IPS DF 6.9 (cell line): ENCODE measurements at places on chromosomes 13 and 19.

DNA sequence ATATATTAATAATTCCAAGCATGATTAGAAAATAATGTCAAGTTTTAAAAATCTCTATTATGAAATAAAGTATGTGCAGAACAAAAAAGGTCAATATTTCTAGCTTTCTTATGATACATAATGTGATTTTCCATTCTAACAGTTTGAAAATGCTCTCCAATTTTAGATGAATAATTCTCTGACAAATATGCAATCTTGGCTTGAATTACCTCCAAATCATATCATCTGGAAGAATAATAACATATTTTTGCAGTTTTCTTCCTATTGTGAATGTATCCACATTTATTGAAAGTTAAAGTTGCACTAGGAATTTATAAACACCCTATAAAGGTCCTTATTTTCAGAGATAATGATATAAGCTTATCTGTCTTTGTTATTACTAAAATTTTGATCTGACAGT lies 548.5 kb upstream of the SLC10A2 start:
- DNase-seq, result no peak
- H3K27ac ChIP-seq, result no peak overlapping the region
- no peaks in the 10 kb centered on the region for H3K4me1 ChIP-seq
- no peak overlapping the region for H3K4me3 ChIP-seq

DNA sequence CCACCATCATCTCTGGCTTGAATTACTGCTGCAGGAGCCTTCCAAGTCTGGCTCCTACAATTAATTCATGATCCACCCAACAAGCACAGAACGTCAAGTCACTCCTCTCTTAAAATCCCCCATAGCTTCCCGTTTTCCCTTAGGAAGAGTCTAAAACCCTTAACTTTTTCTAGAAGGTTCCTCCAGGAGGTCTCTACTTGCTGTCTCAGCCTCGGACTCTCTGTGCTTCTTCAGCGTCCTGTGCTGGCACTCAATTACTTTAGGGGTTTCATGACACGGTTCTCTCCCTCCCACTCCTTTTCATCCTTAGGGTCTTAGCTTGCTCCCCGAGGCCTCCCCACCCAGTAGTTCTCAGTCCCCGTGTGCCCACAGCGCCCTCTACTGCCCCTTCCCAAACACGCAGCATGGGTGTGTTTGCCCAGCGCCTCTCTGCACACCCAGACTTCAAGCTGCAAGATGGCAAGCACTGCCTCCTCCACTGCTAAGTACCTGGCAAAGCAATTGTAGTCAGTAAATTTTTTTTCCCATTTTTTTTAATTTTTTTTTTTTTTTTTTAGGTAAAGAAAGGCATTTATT lies 25.8 kb upstream of the MAP3K10 start:
- H3K36me3 ChIP-seq, result no peaks in the 10 kb centered on the region
- H3K27ac ChIP-seq, result no peak overlapping the region
- no peaks in the 10 kb centered on the region for H3K4me1 ChIP-seq

- H3K36me3 ChIP-seq, result peaks cover 17% of the 10 kb centered on the region
- H3K27ac ChIP-seq, result no peak overlapping the region
- no peak overlapping the region for H3K4me3 ChIP-seq
- H3K27me3 ChIP-seq, result no peaks in the 10 kb centered on the region
Observed at GRCh38 chr19:10808937-10809649, 26.9 kb downstream of the TMED1 start.

GRCh38 chr19:40355975-40356680 lies 7.6 kb downstream of the PLD3 start:
- H3K36me3 ChIP-seq, result no peaks in the 10 kb centered on the region
- no peak overlapping the region for H3K27ac ChIP-seq
- no peak overlapping the region for H3K4me3 ChIP-seq

GRCh38 chr13:109740121-109740520 lies 46.3 kb downstream of the IRS2 start:
- no peak overlapping the region for H3K4me3 ChIP-seq
- no peaks in the 10 kb centered on the region for H3K36me3 ChIP-seq
- H3K27ac ChIP-seq, result no peak overlapping the region

GRCh38 chr13:38702669-38703068 lies 15.8 kb downstream of the FREM2 start:
- H3K4me1 ChIP-seq, result 0 out of 2 replicates have a peak, but pooled peaks cover 1% of the 10 kb centered on the region
- H3K36me3 ChIP-seq, result no peaks in the 10 kb centered on the region
- no peak for DNase-seq
- H3K27ac ChIP-seq, result no peak overlapping the region
- no peak overlapping the region for H3K4me3 ChIP-seq
- no peaks in the 10 kb centered on the region for H3K27me3 ChIP-seq

DNA sequence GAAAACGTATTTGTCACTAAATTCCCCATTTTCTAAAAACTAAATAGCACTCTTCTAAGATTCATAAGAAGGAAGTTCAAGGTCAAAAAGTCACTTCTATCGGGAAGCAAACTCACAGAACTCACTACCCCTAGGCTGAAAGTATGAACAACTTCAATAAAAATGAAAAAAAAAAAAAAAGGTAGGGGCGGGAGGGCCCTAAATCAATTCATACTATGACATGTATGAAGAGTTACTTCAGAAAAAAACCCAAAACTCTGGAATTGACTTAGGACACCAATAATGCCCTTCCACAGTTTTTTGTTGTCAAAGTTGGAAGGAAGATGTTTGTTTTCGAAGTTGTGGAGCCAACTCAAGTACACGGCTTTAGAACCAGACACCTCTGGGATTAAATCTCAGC lies 1.1 kb downstream of the SUCLA2 start:
- H3K4me1 ChIP-seq, result peaks cover 1% of the 10 kb centered on the region
- no peak overlapping the region for H3K27ac ChIP-seq
- no peaks in the 10 kb centered on the region for H3K27me3 ChIP-seq
- no peak for DNase-seq

- H3K4me3 ChIP-seq, result no peak overlapping the region
- DNase-seq, result no peak
- no peaks in the 10 kb centered on the region for H3K36me3 ChIP-seq
- no peak overlapping the region for H3K27ac ChIP-seq
Observed at GRCh38 chr13:76903544-76904162, 17.4 kb upstream of the KCTD12 start.

GRCh38 chr13:27117952-27118351 lies 53.7 kb downstream of the USP12 start:
- no peaks in the 10 kb centered on the region for H3K36me3 ChIP-seq
- peaks cover 7% of the 10 kb centered on the region for H3K4me1 ChIP-seq
- no peak overlapping the region for H3K27ac ChIP-seq
- no peaks in the 10 kb centered on the region for H3K27me3 ChIP-seq

DNA sequence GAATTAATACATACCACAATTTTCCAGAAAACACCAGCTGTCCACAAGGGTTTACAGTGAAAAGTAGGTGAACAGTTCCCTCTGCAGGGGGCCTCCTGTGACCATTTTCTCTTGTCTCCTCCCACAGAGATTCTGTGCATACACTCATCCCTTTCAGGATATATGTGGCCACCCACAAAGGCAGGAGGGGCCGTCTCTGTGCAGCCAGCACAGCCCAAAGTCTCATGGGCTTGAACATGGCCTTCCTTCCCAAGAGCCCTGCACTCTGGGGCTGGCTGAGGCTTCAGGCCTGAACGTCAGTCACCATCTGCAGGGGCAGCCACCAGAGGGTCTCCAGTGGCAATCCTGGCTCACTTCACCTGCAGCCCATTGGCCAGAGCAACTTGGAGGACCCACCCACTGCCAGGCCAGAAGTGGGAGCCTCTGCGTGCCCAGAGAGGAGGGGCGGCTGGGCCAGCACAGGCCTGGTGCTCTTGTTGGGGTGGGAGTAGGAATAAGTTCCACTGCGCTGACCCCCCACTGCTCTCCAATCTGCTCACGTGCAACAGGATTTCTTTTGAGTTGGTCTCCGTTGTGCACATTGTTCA lies 25.1 kb downstream of the TMEM161A start:
- no peak for DNase-seq
- H3K4me1 ChIP-seq, result 0 out of 2 replicates have a peak, but pooled peaks cover 4% of the 10 kb centered on the region
- no peaks in the 10 kb centered on the region; the same call in 1 of the 2 replicates for H3K27me3 ChIP-seq
- no peak overlapping the region for H3K4me3 ChIP-seq

- H3K27ac ChIP-seq, result no peak overlapping the region
- H3K36me3 ChIP-seq, result no peaks in the 10 kb centered on the region
- no peak for DNase-seq
- no peak overlapping the region for H3K4me3 ChIP-seq
- no peaks in the 10 kb centered on the region for H3K27me3 ChIP-seq
Observed at GRCh38 chr13:108638901-108639300, 9.5 kb downstream of the MYO16 start.

DNA sequence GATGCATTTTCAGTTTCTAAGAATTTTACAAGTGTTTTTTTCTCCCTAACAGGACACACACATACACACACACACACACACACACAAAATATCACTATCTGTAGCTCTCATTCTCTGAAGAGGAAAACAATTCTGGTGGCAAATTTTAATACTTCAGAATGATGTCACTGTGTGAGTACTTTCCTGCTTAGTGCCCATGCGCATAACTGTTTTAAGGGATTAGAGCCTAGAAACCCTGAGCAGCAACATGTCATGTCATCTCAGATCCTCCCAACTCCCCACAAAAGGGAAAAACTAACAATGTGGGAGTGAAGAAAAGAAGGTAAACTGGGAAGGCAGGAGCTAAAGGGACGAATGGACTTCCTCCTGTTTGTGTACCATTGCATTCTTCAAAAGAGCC lies 401.2 kb downstream of the SPRY2 start:
- no peaks in the 10 kb centered on the region; the same call in 1 of the 2 replicates for H3K4me1 ChIP-seq
- H3K36me3 ChIP-seq, result no peaks in the 10 kb centered on the region
- DNase-seq, result no peak

DNA sequence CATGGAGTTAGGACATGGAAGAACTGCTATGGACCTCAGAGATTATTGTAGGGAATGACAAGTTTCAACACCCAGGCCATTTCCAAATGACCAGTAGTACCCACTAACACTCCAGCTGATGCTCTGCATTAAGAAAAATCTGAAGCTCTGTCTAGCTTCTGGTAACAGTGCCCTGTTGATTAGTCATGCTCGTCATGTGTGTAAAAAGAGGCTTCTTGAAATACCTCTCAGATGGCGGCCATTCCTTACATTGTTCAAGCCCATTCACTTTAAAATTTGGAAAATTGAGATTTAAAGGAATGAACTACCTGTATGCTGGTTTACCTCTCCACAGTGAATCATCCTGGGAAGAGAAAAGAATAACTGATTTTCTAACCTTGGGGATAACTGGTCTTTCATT lies 527.9 kb upstream of the ARGLU1 start:
- H3K27ac ChIP-seq, result no peak overlapping the region
- no peaks in the 10 kb centered on the region for H3K4me1 ChIP-seq
- no peak for DNase-seq
- no peak overlapping the region for H3K4me3 ChIP-seq
- no peaks in the 10 kb centered on the region for H3K27me3 ChIP-seq

DNA sequence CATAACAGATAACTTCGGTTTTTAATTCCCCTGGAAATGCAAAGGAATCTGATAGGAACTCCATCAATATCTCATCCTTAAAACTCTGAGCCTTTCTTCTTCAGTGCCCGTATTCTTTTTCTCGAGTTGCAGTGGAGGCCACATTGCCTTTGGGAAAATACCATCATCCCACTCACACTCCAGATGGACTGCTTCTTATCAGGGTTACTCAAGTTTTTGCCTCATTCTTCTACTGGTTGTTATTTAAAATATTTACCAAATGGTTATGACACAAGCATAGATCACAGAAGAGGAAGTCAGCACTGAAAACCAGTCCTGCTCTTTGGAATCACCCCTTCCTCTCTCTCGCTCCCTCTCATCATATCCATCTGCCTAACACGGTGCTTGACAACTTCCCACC lies 1020.5 kb upstream of the SLC10A2 start:
- no peak for DNase-seq
- H3K36me3 ChIP-seq, result no peaks in the 10 kb centered on the region
- no peaks in the 10 kb centered on the region for H3K27me3 ChIP-seq

DNA sequence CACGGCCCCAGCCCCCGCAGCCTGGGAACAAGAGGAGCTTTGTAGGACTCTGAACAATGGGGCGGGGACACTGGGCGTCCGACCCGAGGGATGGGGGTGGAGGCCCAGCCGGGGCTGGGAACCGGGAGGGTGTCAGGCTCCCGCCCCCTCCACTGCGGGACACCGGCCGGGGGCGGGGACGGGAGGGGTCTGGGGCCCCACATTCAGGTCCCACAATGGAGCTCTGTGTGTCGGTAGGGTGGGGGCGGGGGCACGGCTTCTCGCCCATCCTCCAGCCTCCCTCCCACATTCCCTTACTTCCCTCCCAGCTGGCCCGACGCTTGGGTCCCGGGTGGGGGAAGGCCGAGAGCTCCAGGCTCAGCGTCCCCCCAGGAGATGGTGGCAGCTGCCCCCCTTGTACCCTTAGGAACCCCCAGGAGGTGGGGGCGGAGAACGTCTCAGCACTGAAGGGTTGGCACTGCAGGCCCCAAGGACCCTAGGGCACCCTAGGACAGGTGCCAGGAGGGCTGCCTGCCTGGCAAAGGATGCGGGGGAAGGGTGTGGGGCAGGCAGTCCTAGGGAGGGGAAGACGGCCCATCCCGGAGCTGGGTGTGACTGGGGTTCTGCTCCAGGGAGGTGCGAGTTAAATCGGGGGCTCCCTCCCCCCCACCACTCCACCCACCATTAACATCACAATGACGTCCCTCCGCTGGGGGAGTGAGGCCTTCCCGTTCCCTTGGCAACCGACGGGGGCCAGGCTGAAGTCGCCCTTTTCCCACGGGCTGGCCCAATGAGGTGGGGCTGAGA lies 5.3 kb downstream of the TTYH1 start:
- peaks cover 15% of the 10 kb centered on the region for H3K4me1 ChIP-seq
- no peak overlapping the region for H3K27ac ChIP-seq
- no peaks in the 10 kb centered on the region; the same call in 1 of the 2 replicates for H3K36me3 ChIP-seq
- H3K4me3 ChIP-seq, result no peak overlapping the region; the same call in 1 of the 2 replicates
- H3K27me3 ChIP-seq, result no peaks in the 10 kb centered on the region; the same call in 1 of the 2 replicates
